H4 (cell line): ENCODE measurements at places on chromosomes 6 and 20. TPM values are rescaled to one million over a fixed set of nuclear protein-coding genes. Genes with fewer than 3 reads are reported as not detected.

Gene HTR1E
- not detected in 2 replicates for total RNA-seq

- DNase-seq = no peak
Observed at GRCh38 chr20:63473555-63474449, 1.3 kb upstream of the KCNQ2 start.

DNA sequence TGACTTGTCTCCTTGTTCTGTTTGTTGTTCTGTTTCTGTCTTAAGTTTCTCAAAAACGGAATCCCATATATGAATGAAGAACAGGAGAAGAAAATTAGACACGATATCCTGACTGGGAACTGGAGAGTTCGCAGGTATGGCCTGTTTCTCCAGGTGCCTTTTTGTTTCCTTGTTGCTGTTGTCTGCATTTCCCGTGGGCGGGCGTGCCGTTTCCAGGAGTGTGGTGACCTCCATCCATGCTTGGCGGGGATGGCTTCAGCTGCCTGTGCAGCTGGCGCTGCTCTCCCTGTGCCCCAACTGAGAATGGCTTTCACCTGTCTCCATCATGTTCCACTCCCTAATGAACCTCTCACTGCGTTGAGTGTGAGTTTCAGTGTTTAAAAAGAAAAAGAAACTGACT is 4.4 kb downstream of the PNLDC1 start:
- no peak for DNase-seq

DNA sequence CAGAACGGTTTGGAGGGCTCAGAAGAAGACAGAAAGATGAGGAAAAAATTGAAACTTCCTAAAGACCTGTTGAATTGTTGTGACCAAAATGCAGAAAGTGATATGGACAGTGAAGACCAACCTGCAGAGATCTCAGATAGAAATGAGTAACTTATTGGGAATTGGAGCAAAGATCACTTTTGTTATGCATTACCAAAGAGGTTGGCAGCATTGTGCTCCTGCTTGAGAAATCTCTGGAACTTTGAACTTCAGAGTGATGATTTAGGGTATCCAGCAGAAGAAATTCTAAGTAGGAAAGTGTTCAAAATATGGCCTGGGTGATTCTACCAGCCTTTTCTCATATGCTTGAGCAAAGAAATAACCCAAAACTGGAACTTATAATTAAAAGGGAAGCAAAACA is 136.0 kb downstream of the GJA1 start:
- no peak for DNase-seq

- no peak for DNase-seq
Observed at GRCh38 chr6:31402324-31403282, 792 bp upstream of the MICA start.

Gene ELOVL4
- total RNA-seq = 2.9 and 4.5 TPM in 2 replicates

- DNase-seq = no peak
Observed at GRCh38 chr6:93087606-93088005, 331.8 kb downstream of the EPHA7 start.

GRCh38 chr6:76026101-76026500 is 46.4 kb downstream of the IMPG1 start:
- no peak for DNase-seq

- DNase-seq = peak; percentile 65
Observed at GRCh38 chr6:79031821-79032590, 46.0 kb downstream of the PHIP start.

DNA sequence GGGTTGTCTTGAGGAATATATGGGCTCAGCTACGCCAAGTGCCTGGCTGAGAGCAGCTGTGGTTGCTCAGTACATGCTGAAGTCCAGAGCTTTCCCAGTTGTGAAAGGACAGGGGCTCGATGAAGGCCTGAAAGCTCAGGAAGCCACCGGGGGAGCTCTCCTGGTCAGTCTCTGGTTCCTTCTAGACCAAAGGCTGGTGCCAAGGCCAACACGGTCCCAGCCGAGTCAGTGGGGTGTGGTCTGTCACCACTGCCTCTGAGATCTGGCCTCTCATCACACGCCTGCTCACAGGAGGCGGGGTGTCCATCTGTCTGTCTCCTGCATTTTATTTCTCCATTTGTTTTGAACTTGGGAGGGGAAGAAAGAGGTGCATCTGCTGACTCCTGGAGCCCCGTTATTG is 4.9 kb upstream of the FAM83C start:
- no peak for DNase-seq

DNA sequence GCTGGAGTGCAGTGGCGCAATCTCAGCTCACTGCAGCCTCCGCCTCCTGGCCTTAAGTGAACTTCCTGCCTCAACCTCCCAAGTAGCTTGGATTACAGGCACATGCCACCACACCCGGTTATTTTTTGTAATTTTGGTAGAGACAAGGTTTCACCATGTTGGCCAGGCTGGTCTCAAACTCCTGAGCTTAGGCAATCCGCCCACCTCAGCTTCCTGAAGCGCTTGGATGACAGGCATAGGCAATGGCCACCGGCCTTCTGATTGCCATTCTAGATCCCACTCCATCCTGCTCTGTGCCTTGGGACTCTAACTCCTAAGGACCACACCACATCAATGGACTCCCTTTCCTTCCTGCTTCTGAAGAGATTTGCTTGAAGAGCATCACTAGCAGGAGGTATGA is 60.6 kb downstream of the SEL1L2 start:
- no peak for DNase-seq

- DNase-seq = no peak
Observed at GRCh38 chr20:15099130-15099529, 761.7 kb upstream of the FLRT3 start.

DNA sequence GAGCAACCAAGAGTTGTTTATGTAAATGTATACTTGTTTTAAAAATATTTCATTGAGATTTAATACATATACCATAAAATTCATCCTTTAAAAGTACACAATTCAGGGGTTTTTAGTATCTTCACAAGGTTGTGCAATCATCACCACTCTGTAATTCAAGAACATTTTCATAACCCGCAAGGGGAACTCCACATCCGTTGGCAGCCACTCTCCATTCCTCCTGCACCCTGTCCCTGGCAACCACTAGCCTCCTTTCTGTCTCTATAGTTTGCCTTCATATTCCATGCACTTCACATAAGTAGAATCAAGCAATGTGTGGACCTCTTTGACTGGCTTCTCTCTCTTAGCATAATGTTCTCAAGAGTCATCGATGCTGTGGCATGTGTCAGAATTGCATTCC is 104.2 kb upstream of the PDE10A start:
- peak; percentile 39 for DNase-seq

Gene KHDRBS2
- not detected in 2 replicates for total RNA-seq

Gene HS3ST5
- total RNA-seq = not detected in 2 replicates

GRCh38 chr20:54980103-54980960 is 504.9 kb downstream of the DOK5 start:
- DNase-seq = peak; percentile 39

DNA sequence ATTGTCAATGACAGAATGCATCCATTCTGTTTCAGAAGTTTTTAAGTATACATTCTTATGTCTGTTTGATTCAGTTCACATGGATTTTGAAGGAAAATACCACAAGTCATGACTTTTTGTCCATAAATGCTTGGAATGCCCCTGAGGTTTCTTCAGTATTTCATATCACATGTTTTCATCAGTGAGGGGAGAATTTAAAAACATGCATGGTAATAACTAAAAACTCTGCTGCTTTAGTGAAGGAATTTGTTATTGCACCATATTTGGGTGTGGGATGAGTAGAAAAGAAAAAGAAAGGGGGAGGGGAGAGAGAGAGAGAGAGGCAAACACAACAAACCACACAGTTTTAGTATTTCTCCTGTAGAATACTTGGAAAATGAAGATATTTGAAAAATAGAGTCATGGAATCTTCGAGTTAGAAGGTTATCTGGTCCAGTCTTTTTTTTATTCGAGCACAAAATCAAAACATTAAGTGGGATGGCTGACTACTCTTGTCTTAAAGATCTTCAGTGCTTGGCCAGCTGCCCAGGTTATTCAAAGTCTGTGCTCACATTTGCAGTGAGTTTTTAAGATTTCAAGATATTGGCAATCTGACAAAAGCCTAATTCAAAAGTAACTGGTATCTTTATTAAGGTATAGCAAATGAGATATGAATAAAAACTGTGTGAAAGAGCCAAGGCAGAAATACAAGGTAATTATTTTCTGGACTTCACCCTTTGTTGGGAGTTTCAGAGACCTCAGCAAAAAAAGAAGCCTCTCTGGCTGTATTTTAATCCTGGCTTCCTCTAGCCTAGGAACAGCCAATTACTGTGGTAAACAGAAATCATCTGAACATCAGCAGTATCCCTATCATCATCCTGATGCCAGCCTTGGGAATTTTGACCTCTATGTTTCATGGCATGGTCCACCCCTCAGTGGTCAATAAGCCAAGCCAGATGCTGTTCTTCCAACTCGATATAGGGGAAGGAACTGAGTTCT is 687.9 kb upstream of the CITED2 start:
- peak; percentile 47 for DNase-seq

DNA sequence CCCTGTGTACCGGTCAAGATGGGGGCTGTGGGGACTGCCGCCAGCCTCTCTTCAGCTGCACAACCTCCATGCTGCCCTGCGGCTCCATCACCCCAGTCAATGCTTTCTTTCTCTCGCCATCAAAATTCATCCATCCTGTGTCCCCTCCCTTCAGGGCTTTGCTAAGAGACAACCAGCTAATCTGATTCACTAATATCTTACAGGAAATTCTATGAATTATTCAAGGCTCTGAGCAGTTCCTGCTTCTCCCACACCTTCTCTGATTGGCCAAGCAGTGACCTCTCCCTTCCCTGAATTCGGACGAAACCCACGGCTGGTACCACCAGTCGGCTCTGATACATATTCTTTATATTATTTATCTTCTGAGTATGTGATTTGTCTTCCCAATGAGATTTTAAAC is 13.8 kb downstream of the ITPR3 start:
- DNase-seq = no peak

DNA sequence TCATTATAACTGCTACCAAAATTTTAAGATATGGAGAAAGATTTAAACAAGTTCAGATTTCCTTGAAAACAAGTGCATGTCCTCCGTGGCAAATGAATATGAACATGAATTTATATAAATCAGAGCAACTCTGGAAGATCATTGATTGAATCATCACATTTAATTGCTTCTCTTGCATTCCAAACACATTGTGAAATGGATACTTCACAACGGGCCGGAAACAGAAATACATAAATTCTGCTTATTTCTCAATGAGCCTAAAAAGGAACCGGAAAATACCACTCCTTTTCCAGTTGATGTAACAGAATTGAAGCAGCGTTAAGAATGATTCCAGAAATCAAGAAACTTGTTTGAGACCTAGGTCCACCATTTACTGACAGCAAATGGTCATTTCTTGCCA is 134.6 kb upstream of the BTN3A2 start:
- no peak for DNase-seq

Gene EYS
- total RNA-seq = 0.17 TPM in 1 of 2 replicates, not detected in the other

Gene HLA-DRB5
- total RNA-seq = not detected in 2 replicates

- DNase-seq = no peak
Observed at GRCh38 chr6:153963352-153963751, 75.7 kb upstream of the OPRM1 start.

Gene NKX2-2
- 0.56 and 1.2 TPM in 2 replicates for total RNA-seq
